CD4-positive, alpha-beta T cell (primary cell): ENCODE measurements at places on chromosomes 16 and 17.

GRCh38 chr17:39924691-39925055 lies 2.7 kb downstream of the ORMDL3 start:
- no peak for DNase-seq

DNA sequence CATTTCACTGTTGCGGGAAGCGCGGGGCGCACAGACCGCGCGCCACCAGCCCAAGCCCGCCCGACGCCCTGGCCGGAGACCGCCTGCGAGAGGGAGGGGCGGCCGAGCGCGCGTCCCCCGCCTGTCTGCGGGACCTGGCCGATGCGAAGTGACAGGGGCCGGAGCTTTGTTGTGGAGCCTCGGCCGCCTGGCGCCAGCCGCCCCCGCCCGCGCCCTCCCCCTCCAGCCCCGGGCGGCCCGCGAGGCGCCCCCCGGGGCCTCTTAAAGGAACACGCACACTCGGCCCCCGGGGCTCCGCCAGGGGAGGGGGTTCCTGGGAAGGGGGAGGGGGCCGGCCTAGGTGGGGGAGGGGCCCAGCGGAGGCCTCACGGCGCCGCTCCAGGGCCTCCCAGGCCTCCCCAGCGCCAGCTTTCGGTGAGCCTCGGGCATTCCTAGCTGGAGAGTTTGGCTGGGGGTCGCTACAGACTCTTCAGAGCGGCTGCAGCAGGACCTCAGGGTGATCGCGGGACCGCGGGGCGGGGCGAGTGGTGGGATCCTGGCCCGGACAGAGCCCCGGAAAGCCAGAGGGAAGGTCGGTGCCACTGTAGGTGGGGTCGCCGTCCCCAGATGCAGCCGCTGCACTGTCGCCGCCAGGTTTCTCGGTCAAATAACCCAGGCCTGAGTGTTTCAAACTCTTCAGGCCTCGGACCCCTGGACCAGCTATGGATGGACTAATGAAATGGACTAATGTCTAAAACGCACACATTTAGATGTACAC lies 2.4 kb upstream of the TBX2 start:
- DNase-seq = no peak

- no peak for DNase-seq
These were observed 8.5 kb downstream of the ELMO3 start for GRCh38 chr16:67207249-67208091.

DNA sequence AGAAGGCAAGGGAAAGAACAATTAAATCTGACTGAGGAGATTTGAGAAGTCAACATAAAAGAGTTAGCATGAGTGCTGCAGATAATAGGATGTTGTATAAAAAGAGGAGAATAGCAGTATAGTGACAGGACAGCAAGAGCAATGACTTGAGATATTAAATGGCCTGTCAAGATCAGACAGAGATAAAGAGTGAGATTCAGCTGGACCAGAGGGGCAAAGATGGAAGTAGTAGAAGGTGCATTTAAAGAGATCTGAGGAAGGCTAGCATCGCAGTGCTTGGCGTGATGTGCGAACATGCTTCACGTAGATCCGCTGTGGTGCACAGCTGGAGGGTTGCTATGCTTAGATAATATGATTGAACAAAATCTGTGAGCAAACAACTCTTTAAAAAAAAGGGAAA lies 1422.6 kb upstream of the CDH8 start:
- no peak for DNase-seq

DNA sequence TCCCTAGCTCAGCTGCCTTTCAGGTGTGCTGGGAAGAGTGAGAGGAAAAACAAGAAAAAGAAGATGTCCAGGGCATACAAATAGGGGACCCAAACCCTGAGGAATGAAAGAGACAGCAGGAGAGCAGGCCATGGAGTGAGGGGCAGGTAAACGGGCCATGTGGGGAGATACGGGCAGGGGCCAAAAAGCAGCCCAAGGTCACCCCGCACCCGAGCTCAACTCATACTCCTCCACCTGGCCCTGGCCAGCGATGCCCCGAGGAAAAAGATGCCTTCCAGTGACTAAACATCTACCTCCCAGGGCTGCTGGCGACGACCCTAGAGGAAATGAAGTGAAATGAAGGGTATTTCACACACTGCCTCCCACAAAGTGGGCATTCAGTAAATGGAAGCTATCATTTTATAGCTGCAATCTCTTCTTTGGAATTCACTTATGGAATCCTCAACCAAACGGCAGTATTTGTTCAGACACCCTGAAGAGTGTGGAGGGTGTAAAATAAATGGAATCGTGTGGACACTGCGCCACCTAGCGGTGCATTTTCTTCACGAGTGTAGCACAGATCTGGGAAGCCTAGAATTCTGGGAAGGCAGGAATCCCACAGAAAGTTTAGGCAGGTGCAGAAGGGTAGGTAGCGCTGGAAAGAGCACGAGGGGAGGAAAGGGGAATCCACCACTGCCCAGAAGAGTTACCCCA lies 14.9 kb downstream of the ELAC2 start:
- DNase-seq = peak; percentile 61

- DNase-seq = peak; percentile 4
These were observed 5.1 kb downstream of the KRT222 start for GRCh38 chr17:40659911-40660310.

- peak; percentile 22 for DNase-seq
These were observed 51.5 kb downstream of the LDHD start for GRCh38 chr16:75065149-75065505.

DNA sequence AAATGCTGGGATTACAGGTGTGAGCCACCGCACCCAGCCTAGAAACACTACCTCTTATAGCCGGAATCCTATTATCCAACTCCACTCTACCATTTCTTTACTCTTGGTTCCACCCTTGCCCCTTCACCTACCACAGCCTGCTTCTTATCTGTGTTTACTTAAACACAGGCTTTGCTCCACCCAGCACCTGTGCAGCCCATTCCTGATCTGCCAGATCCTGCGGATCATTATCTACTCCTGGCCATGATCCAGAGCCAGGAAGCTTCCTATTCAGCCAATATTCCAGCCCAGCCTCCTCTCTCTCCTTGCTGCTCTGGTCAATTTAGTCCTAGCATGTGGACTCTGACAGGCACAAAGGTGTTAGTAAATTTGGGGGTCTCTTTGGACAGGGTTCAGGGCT lies 98.8 kb upstream of the MED13 start:
- no peak for DNase-seq

GRCh38 chr17:37067555-37068111 lies 118.9 kb downstream of the AATF start:
- DNase-seq = no peak

DNA sequence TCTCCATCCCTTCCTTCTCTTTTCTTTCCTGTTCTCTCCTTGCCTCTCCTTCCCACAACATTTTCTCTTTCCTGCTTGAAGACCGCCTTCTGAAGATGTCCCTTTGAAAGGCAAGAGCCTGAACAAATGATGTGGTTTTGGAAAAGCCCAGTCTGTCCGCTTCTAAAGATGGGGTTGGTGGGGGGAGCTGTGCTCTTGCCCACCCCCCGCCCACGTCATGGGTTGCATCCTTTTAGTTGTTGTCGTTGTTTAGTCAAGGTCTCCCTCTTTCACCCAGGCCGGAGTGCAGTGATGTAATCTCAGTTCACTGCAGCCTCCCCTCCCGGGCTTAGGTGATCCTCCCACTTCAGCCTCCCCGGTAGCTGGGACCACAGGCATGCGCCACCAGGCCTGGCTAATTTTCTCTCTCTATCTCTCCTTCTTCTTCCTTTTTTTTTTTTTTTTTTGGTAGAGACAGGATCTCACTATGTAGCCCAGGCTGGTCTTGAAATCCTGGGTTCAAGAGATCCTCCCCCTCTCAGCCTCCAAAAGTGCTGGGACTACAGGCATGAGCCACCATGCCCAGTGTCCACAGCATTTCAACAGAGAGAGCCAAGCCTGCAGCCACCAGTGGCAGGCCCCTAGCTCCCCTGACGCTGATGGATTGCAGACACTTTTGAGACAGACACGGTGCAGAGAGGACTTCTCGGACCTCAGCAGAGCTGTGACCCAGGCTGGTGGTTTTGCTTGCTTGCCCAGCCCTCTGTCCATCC lies 26.0 kb upstream of the CIBAR2 start:
- no peak for DNase-seq

DNA sequence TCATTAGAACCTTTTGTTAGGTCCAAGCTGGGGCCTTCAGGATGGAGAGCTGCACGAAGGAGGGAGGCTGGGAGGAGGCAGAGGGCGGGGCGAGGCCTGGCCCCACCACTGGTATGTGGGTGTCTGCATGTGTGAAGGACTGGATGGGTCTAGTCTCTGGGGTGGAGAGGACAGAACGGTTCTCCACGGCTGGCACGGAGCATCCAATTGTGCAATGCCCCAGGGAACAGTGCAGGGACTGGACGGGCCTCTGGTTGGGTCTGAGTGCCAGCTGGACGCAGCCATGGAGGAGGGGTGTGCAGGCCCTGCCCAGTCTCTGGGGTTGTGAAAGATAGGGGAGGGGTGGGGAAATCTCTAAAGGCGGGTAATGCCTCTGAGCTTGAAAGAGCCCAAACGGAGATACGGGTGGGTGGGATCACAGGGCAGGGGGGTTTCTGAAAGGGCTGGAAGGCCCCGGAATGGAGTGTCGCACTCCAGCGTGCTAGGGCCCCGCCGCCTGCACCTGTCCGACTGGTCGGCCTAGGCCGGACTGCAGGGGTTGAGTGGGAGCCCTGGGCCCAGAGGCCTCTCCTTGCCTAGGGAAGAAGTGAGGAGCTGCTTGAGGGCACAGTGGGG lies 1.6 kb downstream of the PPL start:
- DNase-seq = no peak

- DNase-seq = no peak
These were observed 23.7 kb upstream of the MED9 start for GRCh38 chr17:17453088-17453487.

- DNase-seq = no peak
These were observed 52.2 kb downstream of the ZDHHC7 start for GRCh38 chr16:84959045-84959576.

GRCh38 chr17:80921159-80921558 lies 70.5 kb upstream of the CHMP6 start:
- no peak for DNase-seq

DNA sequence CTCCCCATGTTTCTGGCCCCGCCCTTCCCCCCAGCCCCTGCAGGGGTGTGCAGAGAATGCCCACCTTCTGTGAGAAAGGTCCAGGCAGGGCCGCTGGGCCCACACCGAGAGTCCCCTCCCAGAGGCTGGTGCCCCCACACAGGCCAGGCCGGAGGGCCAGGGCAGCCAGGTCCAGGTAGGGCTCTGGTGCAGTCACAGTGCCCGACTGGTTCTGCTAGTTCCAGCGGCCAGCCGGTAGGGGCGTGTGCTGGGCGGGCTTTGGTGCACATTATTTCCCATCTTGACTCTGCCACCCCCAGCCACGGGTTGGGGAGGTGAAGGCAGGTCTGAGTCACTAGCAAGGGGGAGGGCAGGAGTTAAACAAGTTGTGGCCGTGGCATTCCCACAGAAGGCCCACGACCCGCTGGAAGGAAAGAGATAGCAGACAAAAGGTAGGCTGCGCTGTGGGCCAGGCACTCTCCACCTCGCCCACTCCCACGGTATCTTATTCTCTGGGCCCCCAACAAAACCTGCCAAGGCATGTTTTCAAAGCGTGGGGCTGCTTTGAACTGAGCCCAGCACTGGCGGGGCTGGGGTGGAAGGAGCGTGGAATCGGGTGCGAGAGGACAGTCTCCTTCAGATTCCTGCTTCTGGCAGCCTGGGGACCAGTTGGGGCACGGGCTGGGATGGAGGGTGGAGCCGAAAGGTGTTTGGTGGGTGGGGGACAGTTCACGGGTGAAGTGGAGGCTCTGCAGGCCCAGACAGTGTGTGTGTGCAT lies 1.9 kb downstream of the EPN3 start:
- DNase-seq = no peak

DNA sequence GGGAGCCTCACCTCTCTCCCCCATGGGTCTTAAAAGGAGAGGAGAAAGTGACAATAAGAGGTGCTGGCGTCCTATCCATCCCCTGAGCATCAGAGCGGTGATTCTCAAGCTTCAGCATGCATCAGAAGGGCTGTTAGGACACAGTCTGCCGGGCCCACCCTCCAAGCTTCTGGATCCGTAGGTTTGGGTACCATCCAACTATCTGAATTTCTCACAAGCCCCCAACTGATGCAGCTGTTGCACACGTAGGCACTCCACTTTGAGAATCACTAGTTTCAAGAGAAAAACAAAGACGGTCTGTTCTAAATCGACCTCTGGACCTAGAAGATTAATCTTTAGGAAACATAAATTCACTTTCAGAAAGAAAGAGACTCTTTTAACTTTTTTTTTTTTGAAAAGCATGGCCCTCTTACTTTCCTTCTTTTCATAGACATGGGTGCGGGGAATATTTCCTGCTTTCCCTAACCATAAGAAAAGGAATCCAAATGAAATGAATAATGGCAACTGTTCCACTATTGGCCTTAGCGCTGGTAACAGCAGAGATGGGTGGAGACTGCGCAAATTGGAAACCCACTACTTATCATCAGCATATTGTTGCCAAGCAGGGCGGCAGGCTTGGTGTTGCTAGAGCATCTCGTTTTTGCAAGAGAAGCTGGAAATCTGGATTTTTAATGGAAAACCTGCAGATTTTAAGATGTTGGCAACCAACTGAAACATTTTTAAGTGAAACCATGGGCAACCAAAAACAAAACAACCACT lies 144.4 kb downstream of the GAS7 start:
- DNase-seq = no peak

GRCh38 chr16:17448640-17449638 lies 21.8 kb downstream of the XYLT1 start:
- DNase-seq = no peak

DNA sequence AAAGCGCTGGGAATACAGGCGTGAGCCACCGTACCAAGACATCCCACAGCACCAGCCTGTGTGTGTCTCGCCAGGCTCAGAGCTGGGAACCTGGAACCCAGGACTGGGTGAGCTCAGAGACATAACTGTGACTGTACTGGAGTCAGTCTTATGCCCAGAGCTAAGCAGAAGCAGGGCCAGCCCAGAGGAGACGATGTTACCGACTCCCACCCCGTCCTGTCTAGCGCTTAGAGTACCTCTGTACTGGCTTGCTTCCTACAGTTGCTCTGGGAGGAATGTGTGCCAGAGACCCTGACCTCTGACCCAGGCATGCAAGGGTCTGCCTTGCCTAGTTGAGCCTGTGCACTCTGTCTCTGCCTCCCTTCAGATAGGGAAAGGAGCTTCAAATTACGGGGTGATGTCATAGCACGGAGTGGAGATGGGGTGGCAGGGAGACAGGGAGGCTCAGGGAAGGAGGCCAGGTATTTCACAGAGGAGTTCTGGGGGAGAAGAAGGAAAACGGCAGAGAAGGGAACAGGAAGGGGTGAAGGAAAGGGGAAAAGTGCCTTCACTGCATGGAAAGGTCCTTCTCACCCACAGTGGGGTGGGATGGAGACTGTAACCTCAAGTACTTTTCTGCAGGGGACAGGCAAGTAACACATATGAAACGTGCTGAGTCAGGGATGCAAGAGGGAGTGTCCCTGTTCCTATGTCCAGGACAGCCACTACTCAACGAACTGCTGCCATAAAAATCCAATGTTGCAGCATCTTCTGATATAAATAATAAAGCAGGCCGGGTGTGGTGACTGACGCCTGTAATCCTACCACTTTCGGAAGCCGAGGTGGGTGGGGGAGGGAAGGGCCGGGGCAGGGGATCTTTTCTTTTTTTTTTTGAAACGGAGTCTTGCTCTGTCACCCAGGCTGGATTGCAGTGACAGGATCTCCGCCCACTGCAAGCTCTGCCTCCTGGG lies 5.8 kb upstream of the ARMC5 start:
- no peak for DNase-seq
